ENCODE measurements at places on chromosomes 16 and 17.
A peak's percentile ranks its signal among the peaks of the same experiment; 100 is the strongest.

GRCh38 chr16:70478912-70479341 is 24.5 kb downstream of the FCSK start:
- no peak for DNase-seq

DNA sequence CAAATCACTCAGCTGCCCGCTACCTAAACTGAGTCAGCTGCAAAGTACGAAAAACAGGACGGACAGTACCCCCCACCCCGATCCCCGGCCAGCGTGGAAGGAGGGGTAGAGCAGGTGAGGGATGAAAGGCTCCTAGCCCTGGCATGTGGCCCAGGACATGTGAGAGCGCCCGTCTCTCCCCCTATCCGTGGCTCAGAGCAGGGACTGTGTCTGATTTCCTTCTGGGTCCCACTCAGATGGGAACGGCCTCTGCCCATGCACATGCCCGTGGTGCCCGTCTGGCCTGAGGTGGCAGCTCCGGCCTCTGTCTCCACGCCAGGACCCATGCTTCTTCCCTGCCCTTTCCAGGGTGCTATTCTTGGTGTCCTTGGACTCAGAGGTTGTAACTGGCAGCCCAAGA is 30.2 kb upstream of the RASD1 start:
- DNase-seq = peak; percentile 61

- no peak for DNase-seq
These were observed 143.3 kb downstream of the STX8 start for GRCh38 chr17:9432134-9432885.

DNA sequence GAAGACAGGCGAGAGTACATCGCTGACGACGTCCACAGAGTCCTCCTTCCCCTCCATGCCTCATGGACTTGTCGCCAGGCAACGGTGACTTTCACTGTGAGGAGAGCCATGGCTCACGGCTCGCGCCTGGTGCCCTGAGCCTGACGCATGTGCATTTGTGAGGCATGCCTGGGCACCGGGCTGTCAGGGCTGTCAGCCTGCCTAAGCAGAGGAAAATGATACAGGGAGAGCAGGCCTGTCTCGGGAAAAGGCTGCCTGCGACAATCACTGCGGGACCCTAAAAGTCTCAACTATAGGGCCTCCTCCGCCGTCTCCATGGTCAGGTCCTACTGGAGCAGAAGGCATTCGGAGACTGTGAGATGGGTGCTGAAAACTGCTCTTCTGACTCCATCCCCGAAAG is 135.5 kb upstream of the WSB1 start:
- no peak for DNase-seq

DNA sequence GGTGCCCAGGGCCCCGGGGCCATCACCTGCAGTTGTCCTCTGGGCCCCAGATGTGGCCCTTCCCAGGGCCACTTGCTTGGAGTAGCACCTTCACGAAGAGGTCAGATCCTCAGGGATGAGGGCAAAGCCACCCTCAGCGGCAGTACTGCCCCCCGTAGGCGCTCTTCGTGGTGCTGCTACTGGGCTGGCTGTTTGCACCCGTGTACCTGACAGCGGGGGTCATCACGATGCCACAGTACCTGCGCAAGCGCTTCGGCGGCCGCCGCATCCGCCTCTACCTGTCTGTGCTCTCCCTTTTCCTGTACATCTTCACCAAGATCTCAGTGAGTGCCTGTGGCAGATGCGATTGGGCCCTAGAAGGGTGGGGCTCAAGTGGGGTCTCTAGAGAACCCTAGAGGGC is 2.6 kb downstream of the SLC5A2 start:
- no peak for DNase-seq

- no peak for DNase-seq
These were observed 22.1 kb upstream of the IL21R start for GRCh38 chr16:27379919-27380318.
